ENCODE measurements at places on chromosomes 11 and 22.
A peak's percentile ranks its signal among the peaks of the same experiment; 100 is the strongest.

DNA sequence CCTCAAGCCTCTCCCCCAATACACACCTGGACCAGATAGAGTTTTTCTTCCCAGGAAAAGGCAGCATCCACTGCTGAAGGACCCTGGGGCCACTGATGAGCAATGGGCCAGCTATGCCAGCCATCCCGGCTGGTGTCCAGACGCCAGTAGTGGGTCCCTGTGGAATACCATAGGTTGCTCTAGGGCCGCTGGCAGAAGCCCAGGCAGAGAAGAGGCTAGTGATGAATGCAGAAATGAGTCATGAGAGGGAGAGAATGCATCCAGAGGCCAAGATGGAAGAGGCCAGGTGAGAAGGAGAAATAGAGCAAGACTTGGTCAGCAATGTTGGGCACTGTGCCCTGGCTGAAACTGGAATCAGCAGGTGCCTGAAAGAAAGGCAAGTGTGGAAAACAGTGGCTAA lies 8.9 kb downstream of the HPX start:
- no peak for DNase-seq

- no peak for DNase-seq
Observed at GRCh38 chr22:22348815-22349454, 104.3 kb downstream of the VPREB1 start.

- no peak for DNase-seq
Observed at GRCh38 chr11:65586676-65587075, 8.9 kb downstream of the KCNK7 start.

DNA sequence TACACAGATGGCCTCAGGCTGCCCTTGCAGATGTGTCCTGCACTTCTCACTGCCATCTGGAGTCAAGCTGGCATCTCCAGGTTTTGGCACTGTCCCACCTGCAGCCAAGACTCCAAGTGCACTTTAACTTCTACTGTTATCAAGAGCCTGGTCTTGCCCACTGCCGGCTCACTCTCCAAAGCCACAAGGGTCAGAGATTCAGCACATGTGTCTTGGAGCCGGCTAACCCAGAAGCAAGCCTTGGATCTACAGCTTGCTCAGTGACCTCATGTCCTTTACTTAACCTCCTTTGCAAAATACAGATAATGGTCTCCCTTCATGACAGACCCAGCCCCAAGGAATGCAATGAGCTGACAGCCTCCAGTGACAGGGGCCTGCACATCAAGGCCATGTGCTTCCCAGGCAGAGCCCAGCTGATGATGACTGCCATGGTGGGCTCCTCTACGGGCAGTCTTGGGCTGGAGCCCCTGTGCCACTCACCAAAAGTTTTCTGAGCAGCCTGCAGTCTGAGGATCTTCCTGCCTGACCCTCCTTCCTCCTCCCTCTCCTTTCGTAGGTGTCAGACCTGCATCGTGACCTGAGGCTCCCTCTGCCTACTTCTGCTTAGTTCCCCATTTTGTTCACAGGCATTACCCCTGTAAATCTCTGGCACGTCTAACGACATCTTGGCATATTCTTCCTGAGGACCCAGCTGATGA lies 9.0 kb downstream of the TP53AIP1 start:
- no peak for DNase-seq

- peak; percentile 29 for DNase-seq
Observed at GRCh38 chr11:129766898-129767604, 48.6 kb upstream of the TMEM45B start.

DNA sequence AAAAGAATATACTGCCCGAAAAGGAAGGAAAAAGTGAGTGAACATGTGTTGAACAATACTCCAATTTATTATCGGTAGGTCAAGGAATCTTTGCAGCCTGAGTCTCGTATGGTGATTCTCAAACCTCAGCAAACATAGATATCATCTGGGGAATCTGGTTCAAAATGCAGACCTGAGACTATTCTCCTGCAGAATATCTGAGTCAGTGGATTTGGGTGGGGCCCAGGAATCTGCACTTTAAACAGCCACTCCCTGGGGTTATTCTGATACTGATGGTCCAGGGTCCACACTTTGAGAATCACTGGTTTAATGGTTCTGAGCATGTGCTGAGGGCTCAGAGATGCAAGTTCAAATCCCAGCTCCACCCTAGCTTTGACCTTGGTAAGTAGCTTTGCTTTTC lies 53.6 kb upstream of the GRK3 start:
- DNase-seq: no peak

DNA sequence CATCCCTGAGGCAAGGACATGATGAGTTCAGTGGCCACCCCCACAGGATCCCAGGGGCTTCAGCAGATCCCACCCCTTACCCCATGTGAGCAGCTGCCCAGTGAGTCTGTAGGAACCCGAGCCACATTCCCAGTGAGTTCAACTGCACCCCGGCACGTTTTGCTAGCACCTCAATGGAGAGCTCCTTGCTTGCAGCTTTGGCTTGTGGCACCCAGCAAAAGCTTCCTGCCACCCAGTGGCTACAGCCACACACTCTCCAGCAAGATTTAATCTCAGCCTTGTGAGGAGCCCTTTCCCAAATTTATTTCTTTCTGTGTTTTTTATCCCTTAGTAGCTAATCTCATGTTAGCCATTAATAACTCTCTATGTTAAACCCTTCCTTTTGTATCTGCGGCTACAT lies 4.0 kb downstream of the SAA1 start:
- no peak for DNase-seq

DNA sequence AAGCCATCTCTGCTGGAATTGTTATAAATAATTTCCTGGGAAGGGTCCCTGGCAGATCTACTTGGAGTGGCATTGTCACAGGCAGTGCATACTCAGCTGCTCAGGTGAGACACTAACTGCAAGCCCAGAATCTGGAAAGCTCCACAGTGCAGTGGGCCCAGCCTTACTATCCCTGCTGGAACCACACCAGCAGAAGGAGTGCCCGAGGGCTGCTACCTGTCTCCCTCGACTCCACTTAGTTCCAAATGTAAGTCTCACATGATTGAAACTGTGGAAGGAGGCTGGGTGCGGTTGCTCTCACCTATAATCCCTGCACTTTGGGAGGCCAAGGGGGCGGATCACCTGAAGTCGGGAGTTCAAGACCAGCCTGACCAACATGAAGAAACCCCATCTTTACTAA lies 14.3 kb upstream of the SYVN1 start:
- DNase-seq: no peak

DNA sequence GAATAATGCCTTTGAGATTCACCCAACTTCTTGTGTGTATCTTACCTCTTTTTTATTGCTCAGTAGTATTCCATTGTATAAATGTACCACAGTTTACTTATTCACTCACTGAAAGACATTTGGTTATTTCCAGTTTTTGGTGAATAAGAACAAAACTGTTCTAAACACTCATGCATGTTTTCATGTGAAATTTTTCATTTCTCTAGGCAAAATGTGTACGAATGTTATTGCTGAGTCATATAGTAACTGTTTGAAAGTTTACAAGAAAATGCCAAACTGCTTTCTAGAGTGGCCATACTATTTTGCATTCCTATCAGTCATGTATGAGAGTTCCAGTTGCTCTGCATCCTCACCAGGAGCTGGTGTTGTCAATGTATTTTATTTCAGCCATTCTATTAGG lies 8.8 kb upstream of the EMSY start:
- DNase-seq: no peak

DNA sequence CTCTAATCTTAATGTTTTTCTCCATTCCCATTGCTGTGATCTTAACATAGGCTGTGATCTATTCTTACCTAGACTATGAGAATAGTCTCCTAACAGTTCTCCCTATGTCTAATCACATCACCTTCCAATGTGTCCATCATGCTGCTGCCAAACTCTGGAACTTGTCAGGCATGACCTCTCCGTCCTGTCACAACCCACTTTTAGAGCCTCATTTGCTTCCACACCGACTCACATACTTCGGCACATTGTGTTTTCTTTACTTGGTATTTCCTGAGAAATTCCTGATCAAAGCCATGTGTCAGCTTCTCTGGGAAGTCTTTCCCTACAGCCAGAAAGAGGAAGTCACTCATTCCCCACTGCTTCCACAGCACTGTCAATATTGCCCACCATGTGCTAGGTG lies 40.5 kb upstream of the BIRC3 start:
- no peak for DNase-seq

- DNase-seq: no peak
Observed at GRCh38 chr11:14622223-14622954, 21.2 kb upstream of the PDE3B start.

DNA sequence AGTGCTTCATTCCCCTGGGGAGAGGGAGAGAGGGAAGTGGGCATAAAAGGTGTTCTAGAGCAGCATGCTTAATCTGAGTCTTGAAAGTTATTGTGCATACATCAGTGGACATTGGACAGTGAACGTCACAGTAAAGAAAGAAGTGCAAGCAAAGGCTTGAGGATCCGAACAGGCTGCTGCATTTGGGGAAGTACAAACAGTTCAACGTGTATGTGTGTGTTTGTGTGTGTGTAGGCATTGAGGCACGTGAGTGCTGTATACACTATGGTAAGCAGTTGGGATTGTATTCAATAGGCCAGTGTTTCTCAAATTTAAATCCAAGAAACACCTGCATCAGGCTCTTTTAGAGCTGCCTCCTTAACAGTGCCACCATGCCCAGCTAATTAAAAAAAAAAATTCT lies 10.4 kb upstream of the EIF3M start:
- DNase-seq: no peak

GRCh38 chr11:64654958-64655541 lies 64.0 kb downstream of the SLC22A12 start:
- no peak for DNase-seq

- DNase-seq: no peak
Observed at GRCh38 chr22:24370401-24370800, 57.0 kb upstream of the ADORA2A start.

GRCh38 chr22:17167486-17167885 lies 8.4 kb upstream of the HDHD5 start:
- no peak for DNase-seq

- DNase-seq: no peak
Observed at GRCh38 chr11:59173964-59174663, 2.2 kb downstream of the DTX4 start.

DNA sequence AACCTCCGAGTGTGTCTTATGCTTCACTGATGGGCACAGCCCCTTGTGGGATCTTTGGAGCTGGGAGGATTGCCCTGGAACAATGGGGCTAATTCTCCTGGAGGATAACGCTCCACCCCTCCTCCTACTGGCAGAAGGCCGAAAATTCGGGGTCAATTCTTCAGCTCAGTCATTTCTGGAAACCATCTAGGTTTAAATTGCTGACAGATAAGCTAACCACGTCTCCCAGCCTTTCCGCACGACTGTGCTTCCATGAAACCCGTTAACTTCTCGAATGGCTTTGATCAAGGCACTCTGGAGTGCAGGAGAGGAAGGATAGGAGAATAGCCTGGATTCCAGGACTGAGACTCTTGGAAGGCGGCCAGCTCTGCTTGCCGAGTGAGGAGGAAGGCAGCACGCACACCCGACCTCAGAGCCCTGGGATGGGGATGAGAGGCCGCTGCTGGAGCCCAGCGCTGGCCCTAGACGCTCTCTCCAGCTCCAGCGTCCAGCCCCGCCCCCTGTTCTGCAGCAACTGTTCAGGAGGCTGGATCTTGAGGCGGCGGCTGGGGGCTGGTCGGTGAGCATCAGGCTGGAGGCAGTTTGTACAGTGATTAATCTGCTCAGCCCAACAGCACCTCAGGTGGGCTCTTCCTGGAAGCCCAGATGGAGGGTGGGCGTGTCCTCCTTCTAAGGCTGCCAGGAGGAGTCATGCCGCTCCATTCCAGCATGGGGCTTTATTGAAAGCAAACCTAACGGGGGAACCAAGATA lies 176.7 kb upstream of the NCAM1 start:
- no peak for DNase-seq

- DNase-seq: no peak
Observed at GRCh38 chr11:77287615-77288273, 13.7 kb downstream of the GDPD4 start.

GRCh38 chr11:124834526-124835180 lies 30.6 kb upstream of the ROBO3 start:
- DNase-seq: no peak

DNA sequence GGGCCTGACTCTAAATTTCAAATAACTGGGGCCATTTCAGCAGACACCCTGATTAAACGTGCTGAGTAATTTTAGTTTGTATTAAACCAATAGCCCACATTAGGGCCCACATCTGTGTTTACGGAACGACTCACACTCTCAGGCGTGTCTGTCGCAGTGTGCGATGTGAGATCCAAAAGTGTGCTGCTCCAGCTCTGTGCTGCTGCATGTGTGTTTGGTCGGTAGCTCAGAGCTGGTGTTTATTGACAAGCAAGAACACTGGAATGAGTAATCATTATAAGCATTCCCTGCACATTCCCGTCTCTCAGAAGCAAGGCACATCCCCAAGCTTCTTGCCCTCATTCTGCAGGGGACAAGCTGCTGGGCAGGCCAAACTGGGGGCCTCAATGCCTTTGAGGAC lies 7.8 kb downstream of the OPCML start:
- no peak for DNase-seq

- DNase-seq: no peak
Observed at GRCh38 chr22:16793831-16794230, 31.4 kb downstream of the XKR3 start.

DNA sequence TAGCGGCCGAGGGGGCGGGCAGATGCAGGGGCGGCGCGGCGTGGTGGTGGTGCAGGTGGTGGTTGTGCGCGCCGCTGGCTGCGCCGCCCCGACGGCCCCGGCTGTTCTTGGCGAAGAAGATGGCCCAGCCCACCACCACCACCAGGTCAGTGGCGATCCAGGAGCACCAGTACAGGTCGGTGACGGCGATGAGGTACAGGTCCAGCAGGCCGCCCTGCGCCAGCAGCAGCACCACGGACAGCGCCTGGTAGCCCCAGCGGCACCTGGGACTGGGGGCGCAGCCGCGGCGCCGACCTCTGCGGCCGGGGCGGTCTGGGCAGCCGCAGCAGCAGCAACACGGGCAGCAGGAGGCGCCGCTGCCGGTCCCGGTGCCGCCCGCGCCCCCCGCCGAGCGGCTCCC lies 879 bp downstream of the TMEM121B start:
- DNase-seq: peak; percentile 74

- DNase-seq: no peak
Observed at GRCh38 chr11:12693479-12694182, 19.4 kb downstream of the TEAD1 start.
